Cortex of kidney (tissue), 1 donor: ENCODE measurements at places on chromosomes 1 and 21.

- DNase-seq, result no peak
Observed at GRCh38 chr1:6962996-6963911, 178.0 kb downstream of the CAMTA1 start.

- no peak for DNase-seq
Observed at GRCh38 chr21:33419538-33420123, 16.4 kb downstream of the IFNGR2 start.

DNA sequence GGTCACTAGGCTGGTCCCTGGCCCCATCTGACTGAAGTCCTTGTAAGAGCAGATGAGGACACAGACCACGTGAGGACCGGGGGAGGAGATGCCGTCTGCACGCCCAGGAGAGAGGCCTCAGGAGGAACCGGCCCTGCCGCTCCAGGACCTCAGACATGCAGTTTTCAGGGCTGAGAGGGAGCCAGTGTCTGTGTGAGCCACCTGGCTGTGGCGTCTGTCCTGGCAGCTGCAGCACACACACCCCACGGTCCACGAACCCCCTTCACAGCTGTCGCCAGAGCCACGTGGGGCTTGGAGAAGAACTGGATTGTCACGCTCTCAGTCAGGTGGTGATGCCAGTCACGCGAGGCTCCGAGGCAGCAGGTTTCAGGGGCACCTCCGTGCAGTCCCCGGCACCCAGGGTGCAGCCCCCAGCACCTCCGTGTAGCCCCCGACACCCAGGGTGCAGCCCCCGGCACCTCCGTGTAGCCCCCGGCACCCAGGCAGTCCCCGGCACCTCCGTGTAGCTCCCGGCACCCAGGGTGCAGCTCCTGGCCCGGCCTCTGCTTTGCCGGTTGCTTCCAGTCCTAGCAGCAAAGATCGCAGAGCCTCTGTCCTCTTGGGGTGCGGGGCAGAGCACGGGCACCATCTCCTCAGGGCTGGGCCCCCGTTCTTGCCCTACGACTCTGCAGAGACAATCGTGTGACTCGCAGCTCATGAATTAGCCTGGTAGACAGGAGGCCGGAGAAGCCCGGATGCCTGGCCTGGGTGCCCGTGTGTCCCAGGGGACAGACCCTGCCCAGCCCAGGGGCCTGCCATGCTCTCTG lies 19.0 kb upstream of the SUMO3 start:
- no peak for DNase-seq

DNA sequence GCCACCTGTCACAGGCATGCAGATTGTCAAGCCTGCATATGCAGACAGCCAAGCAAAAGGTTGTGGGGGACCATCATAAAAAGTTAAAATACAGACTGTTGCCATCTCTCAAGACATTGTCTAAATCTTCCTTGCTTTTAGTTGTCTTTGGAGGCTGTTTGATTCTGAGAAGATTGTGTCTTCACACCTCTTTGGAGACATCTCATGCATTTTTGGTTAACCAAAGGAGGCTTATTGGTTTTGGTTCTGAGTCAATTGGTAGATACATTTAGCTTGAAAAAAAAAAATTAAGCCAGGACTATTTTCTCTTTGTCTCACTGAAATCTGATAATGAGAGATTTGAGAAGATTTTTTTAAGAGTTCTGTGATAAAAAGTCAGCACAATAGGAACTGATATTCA lies 217.6 kb downstream of the LYPLAL1 start:
- no peak for DNase-seq

- DNase-seq, result no peak
Observed at GRCh38 chr1:66276218-66276617, 257.7 kb upstream of the SGIP1 start.

- no peak for DNase-seq
Observed at GRCh38 chr1:3858231-3858981, 1.1 kb downstream of the DFFB start.

GRCh38 chr1:153956997-153957715 lies 1.3 kb downstream of the CRTC2 start:
- no peak for DNase-seq

- DNase-seq, result no peak
Observed at GRCh38 chr1:186435336-186435735, 25.6 kb downstream of the PDC start.

DNA sequence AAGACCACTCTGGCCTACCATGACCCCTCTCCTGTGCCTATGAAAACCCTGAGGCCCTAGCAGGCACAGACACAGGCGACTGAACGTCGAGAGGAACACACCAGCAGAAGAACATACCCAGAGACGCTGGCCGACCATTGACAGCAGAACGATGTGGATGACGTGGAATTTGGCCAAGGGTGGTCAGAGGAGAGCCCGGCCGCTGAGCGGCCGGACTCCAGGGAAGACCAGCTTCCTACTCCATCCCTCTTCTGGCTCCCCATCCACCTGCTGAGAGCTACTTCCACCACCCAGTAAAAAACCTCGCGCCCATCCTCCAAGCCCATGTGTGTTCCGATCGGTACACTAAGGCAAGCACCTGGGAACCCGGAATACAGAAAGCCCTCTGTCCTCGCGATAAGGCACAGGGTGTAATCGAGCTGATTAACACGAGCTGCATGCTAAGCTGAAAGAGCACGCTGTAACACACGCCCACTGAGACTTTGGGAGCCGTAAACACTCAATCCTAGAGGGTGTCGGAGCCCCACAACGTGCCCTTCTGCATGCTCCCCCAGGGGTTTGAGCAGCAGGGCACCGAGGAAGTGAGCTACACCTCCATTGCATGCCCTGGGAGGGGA lies 150.3 kb downstream of the CENPF start:
- no peak for DNase-seq

DNA sequence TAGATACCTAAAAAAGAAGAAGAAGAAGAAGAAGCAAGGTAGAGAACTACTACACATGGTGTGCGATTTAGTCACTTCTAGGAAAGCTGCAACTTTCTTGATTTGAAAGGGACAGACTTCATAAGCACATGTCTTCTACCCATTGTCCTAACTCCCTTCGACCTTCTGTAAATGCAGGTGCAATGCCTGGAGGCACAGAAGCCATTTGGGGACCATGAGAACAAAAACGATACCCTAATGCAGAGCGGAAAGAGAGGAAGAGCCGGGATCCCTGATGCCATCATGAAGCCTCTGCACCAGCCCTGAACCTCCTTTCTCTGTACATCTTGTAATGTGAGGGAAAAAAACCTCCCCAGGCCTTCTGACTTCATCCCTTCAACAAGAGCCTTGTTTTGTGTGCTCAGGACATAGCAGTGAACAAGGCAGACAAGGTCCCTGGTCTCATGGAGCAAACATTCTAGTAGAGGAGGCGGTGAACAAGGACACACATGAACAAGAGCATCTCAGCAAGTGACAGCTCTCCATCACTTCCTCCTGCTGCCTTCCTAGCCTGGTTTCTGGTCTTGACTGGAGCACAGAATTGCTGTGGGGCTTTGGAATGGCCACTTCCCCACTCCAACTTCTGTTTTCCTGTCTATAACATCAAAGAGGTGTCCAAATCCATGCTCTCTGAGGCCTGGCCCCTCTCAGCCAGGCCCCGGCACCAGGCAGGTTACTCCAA lies 5.5 kb upstream of the LAPTM5 start:
- no peak for DNase-seq

DNA sequence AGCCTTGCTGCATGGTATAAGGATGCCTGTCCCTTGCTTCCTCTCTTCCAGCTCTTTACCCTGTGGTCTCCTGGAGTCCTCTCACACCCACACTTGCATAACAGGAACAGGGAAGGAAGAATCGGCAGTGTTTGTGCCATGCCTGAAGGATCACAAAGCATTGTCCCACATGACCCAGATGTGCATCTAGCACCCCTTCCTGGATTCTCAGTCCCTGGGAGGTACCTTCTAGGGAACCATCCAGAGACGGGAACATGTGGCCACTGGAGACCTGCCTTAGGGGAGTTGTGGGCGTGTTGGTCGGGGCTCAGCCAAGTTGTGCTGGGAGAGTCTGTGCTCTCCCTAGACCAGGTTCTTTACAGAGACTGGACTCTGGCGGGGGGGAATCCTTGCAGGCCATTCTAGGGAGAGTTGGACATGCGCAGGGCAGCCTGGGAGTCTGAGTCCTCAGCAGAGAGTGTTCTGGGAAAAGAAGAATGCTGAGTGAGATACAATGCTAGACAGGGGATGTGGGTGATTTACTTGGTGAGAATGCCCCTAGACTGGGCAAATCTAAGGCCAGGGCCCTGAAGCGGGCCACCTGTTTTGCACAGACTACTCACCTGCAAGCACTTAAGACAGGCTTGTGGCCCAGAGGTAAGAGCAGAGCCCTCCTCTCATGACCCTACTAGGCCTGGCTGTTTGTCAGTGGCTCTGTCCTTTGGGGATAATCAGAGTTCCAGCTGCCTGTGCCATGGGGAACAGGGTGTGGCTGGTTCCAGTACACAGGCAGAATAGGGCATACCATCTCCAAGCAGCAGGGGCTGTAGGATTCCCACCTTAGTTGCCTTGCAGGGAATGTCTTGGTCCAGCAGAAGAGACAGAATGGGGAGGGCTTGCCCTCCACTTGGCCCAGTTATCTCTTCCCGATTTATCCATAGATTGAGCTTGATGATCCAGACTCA lies 89.8 kb downstream of the MAN1C1 start:
- no peak for DNase-seq

DNA sequence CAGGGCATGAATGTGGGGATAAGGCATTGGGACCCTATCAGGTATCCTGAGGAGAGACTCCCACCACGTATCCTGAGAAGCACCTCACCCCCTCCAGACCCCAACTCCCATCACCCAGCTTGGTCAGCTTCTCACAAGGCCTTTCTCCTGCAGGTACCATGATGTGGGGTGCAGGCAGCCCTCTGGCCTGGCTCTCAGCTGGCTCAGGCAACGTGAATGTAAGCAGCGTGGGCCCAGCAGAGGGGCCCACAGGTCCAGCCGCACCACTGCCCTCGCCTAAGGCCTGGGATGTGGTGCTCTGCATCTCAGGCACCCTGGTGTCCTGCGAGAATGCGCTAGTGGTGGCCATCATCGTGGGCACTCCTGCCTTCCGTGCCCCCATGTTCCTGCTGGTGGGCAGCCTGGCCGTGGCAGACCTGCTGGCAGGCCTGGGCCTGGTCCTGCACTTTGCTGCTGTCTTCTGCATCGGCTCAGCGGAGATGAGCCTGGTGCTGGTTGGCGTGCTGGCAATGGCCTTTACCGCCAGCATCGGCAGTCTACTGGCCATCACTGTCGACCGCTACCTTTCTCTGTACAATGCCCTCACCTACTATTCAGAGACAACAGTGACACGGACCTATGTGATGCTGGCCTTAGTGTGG lies 1.3 kb downstream of the GPR3 start:
- DNase-seq, result no peak

GRCh38 chr1:62417351-62417999 lies 19.4 kb upstream of the USP1 start:
- DNase-seq, result no peak

- DNase-seq, result no peak
Observed at GRCh38 chr1:187894349-187894748, 1065.6 kb downstream of the PLA2G4A start.

DNA sequence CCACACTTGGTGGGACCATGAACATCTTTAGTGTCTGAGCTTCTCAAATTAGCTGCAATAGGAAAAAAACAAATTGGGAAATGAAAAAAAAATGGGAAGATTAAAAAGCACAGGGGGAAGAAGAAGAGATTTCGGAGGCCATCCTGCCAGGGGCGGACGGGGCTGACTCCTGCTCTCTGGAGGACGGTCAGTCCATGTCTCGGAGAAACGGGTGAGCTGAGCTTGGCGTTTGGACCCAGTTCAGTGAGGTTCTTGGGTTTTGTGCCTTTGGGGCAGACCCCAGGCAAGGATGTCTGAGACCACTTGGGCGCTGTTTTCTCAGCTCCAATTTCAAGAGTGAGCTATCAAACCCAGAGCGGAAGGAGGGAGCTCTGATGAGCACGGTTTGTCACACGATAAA lies 123.9 kb downstream of the PRDM2 start:
- DNase-seq, result no peak

DNA sequence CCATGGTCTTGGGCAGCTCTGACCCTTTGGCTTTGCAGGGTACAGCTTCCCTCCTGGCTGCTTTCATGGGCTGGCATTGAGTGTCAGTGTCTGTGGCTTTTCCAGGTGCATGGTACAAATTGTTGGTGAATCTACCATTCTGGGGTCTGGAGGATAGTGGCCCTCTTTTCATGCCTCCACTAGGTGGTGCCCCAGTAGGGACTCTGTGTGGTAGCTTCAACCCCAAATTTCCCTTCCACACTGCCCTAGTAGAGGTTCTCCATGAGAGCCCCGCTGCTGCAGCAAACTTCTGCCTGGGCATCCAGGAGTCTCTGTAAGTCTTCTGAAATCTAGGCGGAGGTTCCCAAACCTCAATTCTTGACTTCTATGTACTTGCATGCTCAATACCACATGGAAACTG lies 494.5 kb upstream of the LRRC7 start:
- no peak for DNase-seq

- no peak for DNase-seq
Observed at GRCh38 chr21:29710498-29710897, 229.3 kb downstream of the GRIK1 start.

DNA sequence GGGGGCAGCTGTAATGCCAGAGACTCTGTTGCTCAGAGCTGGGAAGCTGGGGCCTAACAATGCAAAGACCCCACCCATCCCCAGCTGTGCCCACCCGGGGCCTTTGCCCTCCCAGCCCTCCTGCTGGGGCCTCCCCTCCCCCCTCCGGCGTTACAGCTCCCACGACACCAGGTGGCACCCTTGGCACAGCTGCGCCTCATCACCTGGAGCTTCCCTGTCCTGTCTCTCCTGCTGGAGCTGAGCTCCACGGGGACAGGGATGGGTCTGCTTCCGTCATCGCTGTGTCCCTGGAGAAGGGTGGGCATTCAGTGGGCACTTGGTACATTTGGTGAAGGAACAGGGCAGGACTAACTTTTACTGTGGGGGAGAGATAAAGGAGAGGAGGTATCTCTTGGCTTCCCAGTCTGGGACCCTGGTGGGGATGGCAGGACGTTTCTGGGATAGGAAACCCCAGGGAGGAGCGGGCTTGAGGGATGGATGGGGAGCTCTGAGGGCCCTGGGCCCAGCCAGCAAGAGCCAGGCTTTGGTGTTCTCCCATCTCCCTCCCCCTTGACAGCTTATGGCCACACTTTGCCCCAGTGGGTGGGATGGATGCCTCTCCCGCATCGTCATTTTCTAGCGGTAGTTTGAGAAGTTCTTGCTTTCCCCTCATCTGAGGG lies 453.2 kb downstream of the PTPRU start:
- no peak for DNase-seq

- no peak for DNase-seq
Observed at GRCh38 chr1:163410073-163410999, 88.6 kb downstream of the NUF2 start.

GRCh38 chr1:1782399-1783221 lies 4.3 kb upstream of the NADK start:
- DNase-seq, result no peak

- DNase-seq, result no peak
Observed at GRCh38 chr1:98989556-98989907, 15.1 kb downstream of the PLPPR5 start.

- no peak for DNase-seq
Observed at GRCh38 chr1:72634946-72635345, 352.6 kb upstream of the NEGR1 start.

- DNase-seq, result no peak
Observed at GRCh38 chr1:195733826-195734225, 874.4 kb downstream of the KCNT2 start.

- DNase-seq, result no peak
Observed at GRCh38 chr1:115874904-115875303, 34.0 kb upstream of the NHLH2 start.
